ENCODE measurements at places on chromosomes 1 and 21. TPM values are rescaled to one million over a fixed set of nuclear protein-coding genes. Genes with fewer than 3 reads are reported as not detected.

Gene CFHR1
- polyA plus RNA-seq, result 0.61 TPM

DNA sequence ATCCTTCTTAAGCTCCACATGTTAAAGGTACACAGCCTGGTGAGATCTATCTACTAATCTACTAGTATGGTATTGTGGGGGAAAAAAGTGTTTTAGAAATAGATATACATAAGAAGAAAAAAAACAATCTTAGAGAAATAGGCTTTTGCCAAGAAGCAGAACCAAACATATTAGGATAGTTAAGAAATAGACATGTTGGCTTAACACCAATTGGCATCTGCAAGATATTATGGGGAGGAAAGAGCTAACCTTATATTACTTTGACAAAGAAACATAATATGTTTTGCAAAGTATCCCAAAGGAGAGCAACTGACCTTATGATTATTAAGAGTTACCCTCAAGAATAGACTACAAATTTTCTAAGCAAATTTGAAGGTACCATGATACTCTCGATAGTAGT is 202.9 kb downstream of the BRINP3 start:
- DNase-seq, result no peak

- DNase-seq, result peak; percentile 24
These were observed 8.1 kb upstream of the TADA1 start for GRCh38 chr1:166884040-166884642.

DNA sequence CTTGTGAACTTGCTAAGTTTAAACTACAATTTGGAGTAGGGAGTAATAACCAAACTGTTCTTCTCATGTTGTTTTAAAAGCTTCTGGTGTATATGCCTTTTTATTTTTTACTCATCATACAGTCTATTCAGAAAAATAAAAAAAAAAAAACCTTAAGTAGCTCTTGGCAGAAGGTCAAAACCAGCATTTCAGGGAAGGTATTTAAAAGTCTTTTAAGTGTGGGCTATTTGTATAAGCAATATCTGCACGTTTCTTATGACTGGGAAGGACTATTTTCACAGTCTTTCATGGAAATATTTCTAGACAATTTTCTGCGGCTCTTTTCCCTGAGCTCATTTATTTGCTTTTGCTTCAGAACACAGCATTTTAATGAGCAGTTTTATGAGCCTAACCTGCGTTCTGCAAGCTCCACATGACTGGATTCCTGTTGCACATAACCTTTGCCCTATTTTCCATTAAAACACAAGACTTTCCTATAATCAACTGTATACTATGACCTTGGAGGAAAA is 60.9 kb upstream of the C1orf105 start:
- no peak for DNase-seq

Gene IGSF9
- polyA plus RNA-seq, result 3.0 TPM

GRCh38 chr1:181562395-181562794 is 79.1 kb downstream of the CACNA1E start:
- DNase-seq, result no peak

GRCh38 chr1:19739628-19740027 is 60.1 kb downstream of the TMCO4 start:
- no peak for DNase-seq

Gene RNU1-1
- not detected for polyA plus RNA-seq

DNA sequence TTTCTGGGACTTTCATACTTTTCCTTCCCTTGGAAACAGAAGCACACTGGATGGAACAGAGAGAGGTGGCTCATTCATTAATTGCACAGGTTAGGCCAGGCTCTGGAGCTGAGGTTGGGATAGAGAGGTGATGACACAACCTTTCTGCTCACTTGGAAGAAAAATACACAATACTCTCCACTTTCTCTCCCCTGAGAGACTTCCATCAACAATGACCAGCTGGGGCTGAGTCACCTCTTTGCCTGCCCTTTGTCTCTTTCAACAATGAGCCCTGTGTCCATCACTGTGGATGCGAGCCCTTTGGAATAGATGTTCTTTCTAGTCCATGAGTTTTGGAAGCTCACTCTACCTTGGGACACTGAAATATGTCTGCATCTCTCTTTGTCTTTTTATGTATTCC is 43.1 kb downstream of the ATP2B4 start:
- no peak for DNase-seq

- no peak for DNase-seq
These were observed 93.7 kb upstream of the ETS2 start for GRCh38 chr21:38712071-38712470.

Gene ESRRG
- polyA plus RNA-seq, result 3.7 TPM

GRCh38 chr1:93749894-93750301 is 68.3 kb upstream of the BCAR3 start:
- DNase-seq, result no peak

Gene PODN
- 7.5 TPM for polyA plus RNA-seq

DNA sequence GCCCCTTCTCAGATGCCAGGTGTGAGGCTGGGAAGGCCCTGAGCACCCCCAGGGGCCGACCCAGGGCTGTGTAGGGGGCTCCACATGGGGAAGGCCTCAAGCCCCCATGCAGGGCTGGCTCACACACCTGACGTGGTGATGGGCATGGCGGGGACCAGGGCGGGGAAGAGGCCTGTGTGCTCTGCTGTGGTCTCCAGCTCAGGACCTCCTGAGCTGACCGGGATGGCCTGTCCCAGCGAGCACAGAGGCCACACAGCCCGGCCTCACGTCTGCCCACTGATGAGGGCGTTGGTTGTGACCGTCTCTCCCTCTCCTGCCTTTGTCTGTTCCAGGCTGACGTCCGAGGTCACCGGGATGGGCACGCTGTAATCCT is 40.2 kb upstream of the COL6A1 start:
- DNase-seq, result no peak

GRCh38 chr1:6209661-6210580 is 4.0 kb downstream of the RNF207 start:
- no peak for DNase-seq

Gene CORT
- 0.85 TPM for polyA plus RNA-seq

DNA sequence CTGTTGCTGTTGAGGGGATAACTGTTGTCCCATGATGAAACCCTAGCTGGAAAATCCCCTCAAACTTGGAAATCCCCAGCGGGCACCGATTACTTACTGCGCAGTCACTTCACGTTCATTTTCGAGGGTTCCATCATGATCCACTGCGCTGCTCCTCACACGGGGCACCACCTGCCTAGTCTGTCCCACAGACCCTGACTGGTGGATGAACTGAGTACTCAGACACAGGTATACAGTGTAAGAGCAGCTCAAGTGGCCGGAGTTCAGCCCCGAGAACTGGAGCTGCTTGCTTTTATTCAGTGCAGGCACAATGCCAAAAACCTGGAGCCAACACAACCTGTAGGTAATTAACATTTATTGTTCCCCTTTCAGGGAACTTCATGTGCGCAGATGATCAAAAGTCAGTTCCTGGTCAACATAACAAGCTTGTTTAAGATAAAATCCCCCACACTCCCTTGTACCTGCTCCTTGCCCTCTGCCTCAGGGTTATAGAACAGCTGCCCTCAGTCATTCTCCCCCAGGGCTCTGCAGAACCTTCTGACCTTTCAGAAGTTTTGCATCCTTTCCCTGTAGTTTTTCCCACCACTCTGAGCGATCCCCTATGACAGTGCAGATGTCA is 46.5 kb upstream of the PRELP start:
- DNase-seq, result no peak

DNA sequence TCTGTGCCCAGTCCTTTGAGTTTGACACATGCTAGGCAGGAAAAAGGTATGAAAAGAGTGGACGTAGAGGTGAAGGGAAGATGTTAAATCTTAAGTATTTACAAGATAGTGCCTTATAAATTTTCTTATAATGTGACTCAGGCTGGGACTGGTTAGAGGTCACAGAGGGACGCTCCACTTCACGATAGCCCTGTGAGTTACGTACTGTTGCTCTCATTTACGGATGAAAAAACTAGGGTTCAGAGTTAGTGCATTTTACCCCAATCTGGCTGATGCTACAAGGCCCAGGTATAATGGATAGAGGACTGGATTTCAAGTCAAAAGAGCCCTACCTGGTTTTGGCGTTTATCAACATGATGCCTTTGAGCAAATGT is 1.4 kb upstream of the TUT4 start:
- DNase-seq, result no peak

Gene SMYD3
- 8.6 TPM for polyA plus RNA-seq

Gene KRTAP13-1
- not detected for polyA plus RNA-seq

Gene ANGPTL3
- polyA plus RNA-seq, result 0.28 TPM

- DNase-seq, result no peak
These were observed 12.3 kb upstream of the LYPLAL1 start for GRCh38 chr1:219161371-219161770.

DNA sequence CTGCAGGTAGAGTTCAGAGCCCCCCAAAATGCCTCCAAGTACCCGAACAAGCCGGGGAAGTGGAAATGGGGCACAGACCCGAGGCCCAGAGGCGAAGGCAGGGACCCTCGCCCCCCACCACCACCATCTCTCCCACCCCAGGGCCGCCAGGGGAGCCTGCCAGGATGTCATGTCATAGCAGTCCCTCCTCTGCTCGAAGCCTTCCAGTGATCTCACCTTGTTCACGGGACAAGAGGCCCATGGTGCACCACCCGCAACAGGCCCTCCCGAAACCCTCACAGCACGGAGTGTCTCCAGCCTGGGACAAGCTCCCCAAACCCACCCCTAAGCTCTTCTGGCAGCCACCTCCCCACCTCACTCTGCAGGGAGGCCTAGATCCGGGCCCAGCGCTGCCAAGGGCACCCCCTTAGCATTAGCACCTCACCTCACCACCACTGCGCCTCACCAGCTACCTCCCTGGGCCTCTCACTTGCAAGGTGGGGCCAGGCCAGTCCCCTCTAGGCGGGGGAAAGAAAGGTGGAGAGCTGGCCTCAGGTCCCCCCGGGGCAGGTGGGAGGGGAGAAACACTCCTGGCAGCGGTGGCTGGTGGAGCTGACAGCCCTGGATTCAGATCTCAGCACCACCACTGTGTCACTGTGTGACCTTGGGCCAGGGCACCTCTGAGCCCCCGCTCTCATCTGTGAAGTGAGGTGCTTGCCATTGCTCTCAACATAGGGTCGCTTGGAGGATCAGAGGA is 13.3 kb downstream of the CHD5 start:
- peak; percentile 40 for DNase-seq

DNA sequence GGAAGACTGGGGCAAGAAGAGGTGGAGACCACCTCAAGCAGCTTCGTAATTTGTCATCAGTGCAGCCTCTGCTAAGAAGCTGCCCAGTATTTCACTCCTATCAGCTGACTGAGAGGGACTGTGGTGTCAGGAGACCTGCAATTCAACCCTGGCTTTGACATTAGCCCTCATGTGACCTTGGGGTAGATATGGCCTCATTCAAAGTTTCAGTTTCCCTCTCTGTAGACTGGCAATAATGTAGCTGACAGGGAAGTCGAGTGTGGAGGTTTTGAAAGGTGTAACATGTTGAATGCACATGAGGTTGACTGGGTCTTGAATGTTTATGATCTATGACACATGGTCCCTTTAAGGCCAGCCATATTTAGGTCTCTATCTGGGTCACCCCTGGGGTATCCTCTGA is 2.2 kb upstream of the SPRR4 start:
- no peak for DNase-seq

Gene RXFP4
- polyA plus RNA-seq, result not detected

DNA sequence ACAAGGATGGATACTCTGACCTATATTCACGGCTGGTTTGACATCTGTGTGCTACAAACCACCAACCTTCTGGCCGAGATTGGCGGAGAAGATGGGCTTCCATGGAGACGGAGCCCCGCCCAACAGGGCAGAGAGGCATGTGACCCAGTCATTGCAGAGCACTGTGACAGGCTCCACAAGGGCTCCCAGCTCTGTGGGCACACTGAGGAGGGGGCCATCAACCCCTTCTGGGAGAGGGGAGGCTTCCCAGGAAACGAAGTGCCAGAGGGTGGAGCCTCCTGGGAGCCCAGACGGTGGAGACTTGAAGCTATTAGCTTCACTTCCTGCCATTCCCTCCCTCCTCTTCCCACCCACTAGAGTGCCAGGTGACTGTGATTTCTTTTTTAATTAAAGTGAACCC is 71.6 kb upstream of the IFFO2 start:
- DNase-seq, result no peak

Data from pancreas (tissue), 10 donors.